ENCODE measurements at places on chromosomes 13 and 19. TPM values are rescaled to one million over a fixed set of nuclear protein-coding genes. Genes with fewer than 3 reads are reported as not detected.

DNA sequence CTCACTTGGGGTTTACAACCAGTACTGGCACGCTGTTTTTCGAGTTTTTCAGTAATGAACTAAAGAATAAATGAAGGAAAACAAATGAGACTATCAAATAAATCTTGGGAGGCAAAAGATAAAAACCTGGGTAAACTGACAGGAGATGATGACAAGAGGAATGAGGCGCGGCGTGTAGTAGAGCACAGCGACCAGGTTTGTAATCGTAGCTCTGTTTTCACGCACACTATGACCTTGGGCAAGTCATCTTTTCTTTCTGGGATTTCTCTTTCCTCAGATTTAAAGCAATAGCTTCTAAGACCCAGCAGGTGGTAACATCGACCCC, 419 bp downstream of the MRPS31 start:
- DNase-seq = no peak

DNA sequence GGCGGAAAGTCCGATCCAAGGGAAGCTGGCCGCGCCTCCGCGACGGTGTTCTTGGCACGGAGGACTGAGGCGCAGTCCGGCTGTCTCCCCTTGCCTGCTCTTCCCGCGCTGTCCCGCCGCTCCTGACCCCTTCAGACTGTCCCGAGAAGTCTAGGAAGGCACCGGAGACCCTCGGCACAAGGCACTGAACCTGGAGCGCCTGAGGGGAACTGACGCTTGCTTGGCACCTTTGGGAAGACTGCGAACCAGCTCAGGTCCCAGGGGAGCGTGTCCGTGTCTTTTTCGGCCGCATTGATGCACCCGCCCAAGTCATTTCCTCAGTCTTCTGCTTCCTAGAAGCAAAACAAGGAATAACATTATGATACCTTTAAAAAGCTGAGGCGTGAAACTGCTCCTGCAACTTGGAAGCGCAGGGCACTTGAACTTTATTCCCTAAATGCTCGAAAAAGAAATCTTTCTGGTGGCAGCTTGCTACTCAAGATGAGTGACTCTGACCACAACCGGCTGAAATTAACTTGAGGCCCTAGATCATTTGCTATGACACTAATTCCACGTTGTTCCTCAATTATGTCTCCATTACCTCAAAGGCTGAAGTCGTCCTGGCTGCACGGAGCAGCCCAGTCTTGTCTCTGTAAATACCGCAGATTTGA, 735 bp upstream of the FLT1 start:
- peak; percentile 62 for DNase-seq

DNA sequence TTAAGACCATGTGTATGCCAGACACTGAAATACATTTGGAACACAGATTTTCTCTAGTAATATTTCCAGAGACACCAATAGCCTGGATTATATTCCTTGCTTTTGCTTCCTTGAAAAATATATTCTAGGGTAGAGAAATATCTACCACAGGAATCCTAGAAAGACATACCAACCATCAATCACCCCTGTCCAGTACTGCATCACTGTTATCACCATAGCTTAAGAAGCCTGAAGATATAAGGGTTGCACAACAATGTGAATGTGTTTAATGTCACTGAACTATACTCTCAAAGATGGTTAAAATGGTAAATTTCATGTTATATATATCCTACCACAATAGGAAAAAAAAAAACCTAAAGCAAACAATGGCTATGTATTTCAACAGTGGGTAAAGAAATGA, 163.6 kb downstream of the DIAPH3 start:
- DNase-seq = no peak

DNA sequence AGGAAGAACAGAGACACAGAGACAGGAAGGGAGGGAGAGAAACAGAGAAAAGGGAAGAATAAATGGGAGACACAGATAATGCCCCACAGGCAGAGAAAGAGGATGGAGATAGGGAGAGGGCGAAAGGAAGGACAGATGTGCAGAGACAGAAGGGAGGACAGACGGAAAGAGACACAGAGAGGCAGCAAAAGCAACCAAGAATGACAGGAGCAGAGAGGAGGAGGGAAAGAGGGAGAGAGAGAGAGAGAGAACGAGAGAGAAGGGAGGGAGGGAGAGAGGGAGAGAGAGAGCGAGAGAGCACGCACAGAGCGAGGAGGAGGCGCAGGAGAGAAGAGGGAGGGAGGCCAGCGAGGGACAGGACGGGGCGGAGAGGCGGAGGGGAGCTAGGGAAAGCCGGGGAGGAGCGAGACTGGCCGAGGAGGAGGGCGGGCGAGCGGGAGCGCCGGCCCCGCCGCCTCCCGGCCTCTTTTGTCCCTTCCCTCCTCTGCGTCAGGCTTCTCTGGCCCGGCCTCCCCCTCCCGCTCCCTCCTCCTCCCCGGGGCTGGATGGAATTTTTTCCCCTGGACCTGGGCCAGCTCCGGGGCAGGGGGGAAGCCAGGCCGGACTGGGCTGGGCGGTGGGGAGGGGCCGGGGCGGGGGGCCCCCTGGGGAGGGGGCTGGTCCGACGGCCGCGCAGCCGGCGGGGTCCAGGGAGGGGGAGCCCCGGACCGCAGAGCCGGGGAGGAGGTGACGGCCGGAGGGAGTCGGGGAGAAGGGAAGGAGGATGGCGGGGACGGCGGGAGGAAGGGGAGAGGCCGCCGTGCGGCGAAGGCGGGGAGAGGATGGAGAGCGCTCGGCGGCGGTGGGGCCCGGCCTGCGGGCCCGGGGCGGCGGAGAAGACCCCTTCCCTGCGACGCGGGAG, 4.2 kb upstream of the SPACA6 start:
- DNase-seq = peak; percentile 93

GRCh38 chr13:105798541-105798940, 736.9 kb downstream of the EFNB2 start:
- no peak for DNase-seq

- DNase-seq = no peak
These were observed 361.6 kb upstream of the PCDH20 start for GRCh38 chr13:61777271-61777670.

DNA sequence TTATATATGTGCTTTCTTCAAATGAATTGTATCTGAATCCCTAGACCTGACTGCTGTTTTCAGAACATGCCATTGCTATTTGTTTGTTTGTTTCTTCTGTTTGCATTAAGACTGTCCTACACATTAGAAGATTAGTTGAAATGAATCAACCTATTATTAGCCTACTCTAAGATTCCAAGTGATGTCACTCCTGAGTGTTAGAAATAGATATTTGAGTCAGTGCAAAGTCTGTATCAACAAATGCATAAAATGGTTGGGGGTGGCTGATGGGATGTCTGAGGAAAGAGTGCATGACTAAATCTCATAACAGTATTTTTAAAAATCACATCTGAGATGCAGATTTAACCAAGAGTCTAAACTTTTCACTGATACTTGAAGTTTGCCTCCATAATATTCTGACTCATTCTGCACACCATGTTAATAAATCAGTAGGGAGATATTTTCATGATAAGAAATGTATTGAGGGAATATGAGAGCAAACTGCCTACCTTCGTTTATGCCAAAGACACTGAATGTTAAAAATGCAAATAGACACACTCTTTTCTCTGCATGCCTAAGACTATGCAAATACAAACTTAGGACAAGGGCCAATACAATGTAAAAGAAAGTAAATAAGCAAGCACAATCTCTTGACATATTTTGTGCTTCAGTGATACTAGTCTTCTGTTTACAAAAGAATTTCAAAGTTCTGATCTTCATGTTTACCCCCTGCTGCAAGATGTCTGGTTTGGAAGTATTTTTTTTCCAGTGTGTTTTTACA, 253.3 kb downstream of the LIG4 start:
- DNase-seq = no peak

DNA sequence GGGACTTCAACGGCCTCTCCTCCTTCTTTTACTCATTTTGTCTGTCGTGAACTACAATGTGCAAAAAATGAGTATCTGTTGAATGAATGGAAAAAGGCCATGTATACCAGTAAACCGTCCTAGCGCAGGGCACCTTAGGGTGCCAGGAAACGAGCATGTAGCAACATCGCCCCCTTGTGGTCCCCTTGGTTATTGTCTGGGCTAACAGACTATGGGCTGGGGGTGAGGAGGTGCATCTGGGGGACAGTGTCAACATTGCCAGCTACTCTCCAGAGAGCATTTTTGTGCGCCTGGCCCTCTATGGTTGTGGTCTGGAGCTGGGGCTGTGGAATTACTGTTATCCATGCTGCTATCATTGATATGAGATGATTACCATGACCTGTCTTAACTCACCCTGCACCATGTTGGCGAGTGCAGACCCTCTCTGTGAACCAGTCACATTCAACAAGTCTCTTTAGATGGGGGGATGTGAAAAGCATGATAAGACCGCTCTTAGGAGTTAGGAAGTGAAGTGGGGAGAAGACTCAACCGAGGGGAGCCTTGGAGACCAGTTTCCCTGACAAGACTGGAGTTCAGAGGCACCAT, 22.8 kb upstream of the SIGLEC11 start:
- DNase-seq = peak; percentile 88

DNA sequence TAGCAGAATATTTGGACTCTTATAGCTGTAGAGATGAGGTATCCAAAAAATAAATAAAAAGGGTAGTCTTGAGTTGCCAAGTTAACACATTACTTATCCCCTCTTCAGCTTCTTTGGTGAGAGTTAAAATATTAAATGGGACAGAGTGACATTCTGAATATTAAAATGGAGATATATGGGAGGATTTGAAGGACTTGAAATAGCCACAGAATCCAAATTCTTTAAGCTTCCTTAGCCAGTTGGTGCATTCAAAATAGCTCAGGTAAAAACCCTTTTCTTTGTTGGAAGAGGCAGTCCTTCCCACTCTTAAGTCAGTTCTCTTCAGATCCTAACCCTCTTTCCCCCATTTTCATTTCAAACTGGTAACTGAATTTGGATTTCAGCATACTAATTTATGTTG, 130.1 kb upstream of the KLF12 start:
- no peak for DNase-seq

DNA sequence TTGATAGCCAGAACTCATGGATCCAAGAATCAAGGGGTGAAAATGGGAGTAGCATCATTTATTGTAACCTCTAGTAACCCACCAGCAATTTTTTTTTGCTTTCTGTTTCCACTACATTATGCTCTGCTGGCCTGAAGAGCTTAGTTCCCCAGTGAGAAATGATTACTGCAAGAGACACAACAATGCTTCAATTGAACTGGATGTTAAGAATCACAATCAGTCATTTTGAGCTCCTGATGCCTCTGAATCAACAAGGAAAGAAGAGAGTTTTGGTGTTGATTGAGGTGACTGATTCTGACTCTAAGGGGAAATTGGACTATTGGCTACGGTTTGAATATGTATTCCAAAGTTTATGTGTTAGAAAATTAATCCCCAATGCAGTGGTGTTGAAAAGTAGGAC, 1084.4 kb downstream of the SLITRK1 start:
- DNase-seq = no peak

DNA sequence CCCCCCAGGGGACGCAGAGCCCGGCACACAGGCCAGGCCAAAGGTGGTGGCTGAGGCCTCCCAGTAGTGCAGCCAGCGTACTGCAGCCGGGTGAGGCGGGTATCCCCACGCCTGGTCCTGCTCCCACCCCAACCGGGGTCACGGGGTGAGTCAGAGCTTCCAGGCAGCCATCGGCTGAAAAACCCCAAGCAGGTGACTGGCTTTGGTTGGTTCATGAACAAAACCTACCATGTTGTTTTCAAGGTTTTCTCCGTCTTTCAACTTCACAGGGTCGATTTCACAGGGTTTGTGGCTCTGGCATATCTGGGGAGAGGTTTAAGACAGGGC, 42.1 kb upstream of the C13orf46 start:
- no peak for DNase-seq

Gene KLK6
- not detected for total RNA-seq

Gene DKKL1
- total RNA-seq = 0.46 TPM

Gene SIAH3
- total RNA-seq = not detected

Gene SYNE4
- 3.8 TPM for total RNA-seq

Measured in pancreas (tissue), 10 donors.